ENCODE measurements at places on chromosomes 16 and 17.

- DNase-seq = no peak
These were observed 146.5 kb upstream of the PLCG2 start for GRCh38 chr16:81632392-81633146.

DNA sequence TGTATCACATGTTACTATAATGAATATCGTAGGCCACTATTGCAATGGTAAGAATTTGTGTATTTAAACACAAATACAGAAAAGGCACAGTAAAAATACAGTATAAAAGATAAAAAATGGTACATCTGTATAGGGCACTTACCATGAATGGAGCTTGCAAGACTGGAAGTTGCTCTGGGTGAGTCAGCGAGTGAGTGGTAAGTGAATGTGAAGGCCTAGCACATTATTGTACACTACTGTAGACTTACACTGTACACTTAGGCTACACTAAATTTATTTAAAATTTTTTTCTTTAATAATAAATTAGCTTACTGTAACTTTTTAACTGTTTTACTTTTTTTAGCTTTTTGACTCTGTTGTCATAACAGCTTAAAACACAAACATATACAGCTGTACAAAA, 42.5 kb downstream of the AKAP10 start:
- DNase-seq = no peak

DNA sequence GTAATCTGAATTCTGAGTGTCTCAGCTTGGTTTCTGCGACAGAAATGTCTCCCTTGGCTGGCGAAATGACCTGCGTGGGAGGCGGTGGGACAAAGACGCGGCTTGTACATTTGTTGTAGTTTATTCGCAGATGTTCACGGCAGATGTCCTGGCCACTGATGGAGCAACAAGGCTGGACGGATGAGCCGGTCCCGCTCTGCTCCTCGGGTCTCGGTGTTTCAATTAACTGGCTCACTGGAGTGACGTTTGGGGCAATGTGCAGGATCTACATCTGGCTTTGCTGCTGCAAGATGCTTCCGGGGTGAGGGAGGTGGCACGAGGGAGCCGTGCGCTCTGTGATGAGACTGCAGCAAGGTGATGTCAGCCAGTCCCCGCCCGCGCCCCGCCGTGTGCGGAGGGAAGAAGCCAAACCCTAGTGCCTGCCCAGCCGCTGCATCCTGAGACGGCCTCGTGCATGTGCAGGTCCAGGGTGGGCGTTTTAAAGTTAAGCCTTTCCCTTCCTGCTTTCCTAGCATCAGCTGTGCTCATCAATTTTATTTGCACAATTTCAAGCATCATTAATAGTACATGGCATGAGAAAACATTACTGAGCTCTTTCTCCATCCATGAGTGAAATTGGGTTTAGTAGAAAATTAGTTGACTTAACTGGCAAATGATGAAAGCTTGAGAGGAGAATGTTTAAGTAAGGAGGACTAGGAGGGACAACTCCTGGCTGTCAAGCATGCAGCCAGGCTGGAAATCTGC, 44.4 kb downstream of the MGAT5B start:
- no peak for DNase-seq

DNA sequence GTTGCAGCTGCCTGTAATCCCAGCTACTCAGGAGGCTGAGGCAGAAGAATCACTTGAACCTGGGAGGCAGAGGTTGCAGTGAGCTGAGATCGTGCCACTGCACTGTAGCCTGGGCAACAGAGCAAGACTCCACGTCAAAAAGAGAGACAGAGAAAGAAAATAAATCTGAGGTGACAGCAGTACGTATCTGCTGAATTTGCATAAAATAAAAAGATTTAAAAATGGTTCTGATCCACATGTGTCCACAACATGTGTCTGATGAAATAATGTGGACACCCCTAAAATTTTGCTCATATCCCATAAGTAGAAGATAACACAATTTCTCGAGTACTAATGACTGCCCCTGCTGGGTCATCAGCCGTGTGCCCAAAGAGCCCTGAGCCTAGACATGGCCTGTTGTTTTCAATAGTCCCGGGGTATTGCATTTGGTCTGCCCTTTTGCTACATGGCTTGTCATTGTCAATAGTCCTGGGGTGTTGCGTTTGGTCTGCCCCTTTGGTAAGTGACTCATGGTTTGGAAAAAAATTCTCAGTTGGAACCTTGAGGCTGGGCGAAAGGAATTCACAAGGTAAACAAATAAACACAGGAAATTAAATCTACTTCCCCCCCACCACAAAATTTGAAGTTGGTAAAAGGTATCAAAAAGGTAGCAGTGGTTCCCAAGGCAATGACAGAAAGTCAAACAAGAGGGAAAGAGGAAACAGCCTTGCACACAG, 434.6 kb upstream of the MAF start:
- DNase-seq = no peak

- DNase-seq = no peak
These were observed 152.5 kb downstream of the XYLT1 start for GRCh38 chr16:17318238-17318637.

Measured in NCI-H1105 (cell line).